CD4-positive, alpha-beta T cell treated with Interleukin-6 at 100 ng/mL for 8 hours (primary cell): ENCODE measurements at places on chromosomes 3 and 15.

GRCh38 chr15:81178365-81178764 is 18.3 kb upstream of the IL16 start:
- no peak for DNase-seq

- DNase-seq: no peak
Observed at GRCh38 chr3:149020196-149020838, 29.0 kb downstream of the GYG1 start.

GRCh38 chr3:27357665-27358258 is 11.4 kb downstream of the NEK10 start:
- DNase-seq: peak; percentile 67

- DNase-seq: no peak
Observed at GRCh38 chr3:54835701-54836100, 92.2 kb downstream of the LRTM1 start.

DNA sequence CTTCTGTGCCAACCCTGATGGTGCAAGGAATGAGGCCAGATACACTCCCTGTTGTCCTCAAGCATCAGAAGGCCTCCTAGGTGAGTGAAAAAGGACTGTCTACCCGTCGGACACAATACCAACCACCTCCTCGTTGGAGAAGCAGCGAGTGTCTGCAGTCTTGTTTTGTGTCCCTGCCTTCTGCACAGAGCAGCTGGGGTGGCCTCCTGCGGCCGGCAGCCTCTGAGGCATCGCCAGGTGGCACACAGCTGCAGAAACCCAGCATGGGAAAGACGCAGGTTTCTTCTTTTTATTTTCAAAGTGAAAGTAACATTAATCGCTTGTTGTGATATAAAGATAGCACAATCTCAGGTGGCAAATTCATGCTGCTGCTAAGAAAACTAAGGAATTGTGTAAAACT is 509.9 kb downstream of the OCA2 start:
- DNase-seq: no peak

DNA sequence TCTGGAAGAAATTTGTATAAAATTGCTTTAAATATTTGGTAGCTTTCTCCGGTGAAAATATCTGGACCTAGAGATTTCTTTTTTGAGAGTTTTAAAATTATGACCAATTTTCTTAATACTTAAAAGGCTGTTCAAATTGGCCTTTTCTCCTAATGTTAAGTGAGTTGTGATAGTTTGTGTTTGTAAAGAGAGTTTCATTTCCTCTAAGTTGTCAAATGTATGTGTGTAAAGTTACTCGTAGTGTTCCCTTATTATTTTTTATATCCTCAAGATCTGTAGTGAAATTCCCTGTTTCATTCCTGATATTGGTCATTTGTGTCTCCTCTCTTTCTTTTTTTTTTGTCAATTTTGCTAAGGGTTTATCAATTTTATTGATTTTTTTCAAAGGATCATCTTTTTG is 92.6 kb upstream of the CTNNB1 start:
- DNase-seq: no peak

GRCh38 chr15:48798319-48798718 is 12.6 kb downstream of the CEP152 start:
- DNase-seq: no peak

DNA sequence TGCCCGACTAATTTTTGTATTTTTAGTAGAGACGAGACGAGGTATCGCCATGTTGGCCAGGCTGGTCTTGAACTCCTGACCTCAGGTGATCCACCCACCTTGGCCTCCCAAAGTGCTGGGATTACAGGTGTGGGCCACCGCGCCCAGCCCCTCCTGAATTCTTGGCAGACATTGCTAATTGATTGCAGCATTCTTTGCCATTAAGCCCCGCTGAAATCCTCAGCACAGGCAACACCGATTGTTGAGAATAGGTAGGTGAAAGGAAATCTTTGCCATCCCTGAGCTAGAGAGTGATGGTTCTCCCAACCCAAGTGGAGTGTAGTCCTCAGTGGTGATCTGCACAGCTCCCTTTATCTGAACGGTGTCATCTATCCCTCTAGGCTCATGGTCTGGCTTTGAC is 1.6 kb downstream of the MAN2A2 start:
- DNase-seq: no peak

- DNase-seq: no peak
Observed at GRCh38 chr3:120752230-120752629, 9.7 kb downstream of the GTF2E1 start.
